ENCODE measurements at places on chromosomes 5 and 9.

GRCh38 chr9:4507306-4508130 lies 17.2 kb downstream of the SLC1A1 start:
- no peak for DNase-seq

- DNase-seq = no peak
Observed at GRCh38 chr5:4676934-4677333, 463.2 kb upstream of the ADAMTS16 start.

- DNase-seq = no peak
Observed at GRCh38 chr5:9316041-9316440, 229.8 kb downstream of the SEMA5A start.

DNA sequence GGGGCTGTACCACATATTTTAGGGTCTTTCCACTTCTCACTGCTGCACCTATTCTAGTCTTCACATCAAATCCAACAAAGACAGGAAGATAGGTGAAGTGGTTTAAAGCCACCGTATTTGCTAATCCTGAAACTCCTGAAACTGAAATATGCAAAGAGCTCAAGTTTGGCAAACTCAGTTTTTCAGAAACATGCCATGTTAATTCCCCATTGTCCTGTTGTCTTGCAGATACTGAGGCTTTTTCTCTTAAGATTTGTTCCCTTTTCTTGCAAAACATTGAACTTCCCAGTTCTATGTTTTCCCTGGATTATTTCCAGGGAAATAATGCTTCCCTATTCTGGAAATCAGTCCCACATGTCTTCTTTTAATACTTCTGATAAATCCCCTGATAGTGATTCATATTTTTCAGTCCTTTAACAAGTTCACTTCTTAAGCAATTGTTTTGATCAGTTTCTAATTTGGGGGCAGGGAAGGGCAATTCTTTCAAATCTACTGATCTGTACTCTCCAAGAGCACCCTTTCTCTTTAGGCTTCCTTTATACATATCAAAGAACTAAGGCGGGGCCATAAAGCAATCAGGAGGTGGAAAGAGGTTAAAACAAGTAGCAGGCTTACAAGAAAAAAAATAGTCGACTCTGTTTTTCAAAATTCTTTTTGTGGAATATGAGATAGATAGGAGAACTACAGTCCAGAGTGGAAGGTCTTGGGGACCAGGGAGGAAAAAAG lies 648.5 kb downstream of the BNC2 start:
- no peak for DNase-seq

- no peak for DNase-seq
Observed at GRCh38 chr5:143201589-143201988, 201.9 kb downstream of the NR3C1 start.

DNA sequence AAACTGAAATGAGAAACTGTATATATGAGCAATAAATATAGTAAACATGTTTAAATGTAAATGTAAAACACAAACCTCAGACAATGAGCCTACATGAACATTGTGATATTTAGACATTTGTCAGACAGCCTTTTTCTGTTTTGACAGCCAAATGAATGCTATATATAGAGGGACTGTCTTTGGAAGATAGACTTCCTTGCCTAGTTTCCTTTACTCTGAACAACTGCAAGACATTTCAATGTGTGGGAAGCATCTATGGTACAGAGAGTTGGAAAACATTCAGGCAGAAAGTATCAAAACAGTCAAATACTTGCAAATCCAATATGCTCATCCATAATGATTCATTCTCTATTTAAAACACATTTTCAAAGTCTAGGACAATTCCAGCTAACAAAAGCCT lies 31.7 kb upstream of the TUSC1 start:
- DNase-seq = no peak

DNA sequence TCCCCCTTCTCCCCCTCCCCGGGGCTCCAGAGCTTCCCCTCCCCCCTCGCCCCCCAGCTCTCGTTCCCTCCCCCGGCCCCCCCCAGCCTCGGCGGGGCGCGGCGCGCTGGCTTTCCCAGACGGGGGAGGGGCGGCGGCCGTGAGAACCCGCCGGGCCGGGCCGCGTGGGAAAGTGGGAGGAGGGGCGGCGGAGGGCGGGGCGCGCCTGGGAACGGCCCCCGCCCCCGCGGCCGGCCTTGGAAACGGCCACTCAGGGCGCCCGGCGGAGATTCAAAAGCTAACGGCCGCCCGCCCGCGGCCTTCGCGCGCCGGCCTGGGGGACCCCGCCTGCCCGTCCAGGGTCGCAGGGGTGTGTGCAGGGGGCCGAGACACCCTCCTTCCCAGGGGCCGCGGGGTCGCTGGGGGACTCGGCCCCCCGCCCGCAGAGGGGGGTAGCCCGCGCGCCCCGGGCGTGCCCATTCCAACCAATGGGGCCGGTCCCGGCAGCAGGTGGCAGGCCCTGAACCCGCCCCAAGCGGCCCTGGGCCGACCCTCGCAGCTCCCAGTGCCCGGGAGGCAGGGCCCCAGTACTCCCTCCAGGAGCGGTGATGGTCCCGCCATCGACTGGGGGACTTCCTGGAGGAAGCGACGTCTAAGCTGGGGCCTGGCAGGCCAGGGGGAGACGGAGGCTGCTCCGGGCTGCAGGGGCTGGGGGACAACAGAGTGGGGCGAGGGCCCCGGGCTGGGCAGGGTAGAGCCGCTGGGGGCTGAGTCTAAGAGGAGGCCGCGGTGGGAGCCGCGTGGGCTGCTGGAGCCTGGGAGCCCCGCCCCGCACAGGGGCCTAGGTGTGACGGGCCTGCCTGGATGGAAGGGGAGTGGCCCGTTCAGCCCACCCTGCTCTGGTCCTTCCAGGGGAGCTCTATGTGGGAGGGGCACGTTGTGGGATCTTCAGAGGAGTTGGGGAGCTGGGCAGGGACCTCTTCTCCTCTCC lies 14.2 kb upstream of the NRARP start:
- DNase-seq = no peak

- DNase-seq = no peak
Observed at GRCh38 chr9:123475407-123475806, 119.4 kb downstream of the CRB2 start.

DNA sequence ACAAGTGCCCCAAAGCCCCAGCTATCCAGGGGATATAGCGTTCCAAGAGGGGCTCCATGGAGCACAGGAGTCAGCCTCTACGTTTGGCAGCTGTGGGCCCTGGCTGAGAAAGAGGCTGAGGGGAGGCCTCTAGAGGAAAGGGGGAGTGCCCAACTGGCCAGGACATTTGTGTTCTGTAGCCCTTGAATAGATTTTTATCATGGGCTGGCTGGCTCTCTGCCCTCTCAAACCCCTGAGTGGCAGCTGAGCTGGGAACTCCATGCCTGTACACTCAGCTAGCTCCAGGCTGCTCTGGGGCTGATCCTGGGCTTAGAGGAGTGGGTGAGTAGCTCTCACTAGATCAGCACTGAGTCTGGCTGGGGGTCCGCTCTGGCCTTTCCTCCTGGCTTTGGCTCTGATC lies 285.0 kb downstream of the ZSWIM6 start:
- no peak for DNase-seq
